ENCODE measurements at places on chromosomes 2 and 18.
A peak's percentile ranks its signal among the peaks of the same experiment; 100 is the strongest.

DNA sequence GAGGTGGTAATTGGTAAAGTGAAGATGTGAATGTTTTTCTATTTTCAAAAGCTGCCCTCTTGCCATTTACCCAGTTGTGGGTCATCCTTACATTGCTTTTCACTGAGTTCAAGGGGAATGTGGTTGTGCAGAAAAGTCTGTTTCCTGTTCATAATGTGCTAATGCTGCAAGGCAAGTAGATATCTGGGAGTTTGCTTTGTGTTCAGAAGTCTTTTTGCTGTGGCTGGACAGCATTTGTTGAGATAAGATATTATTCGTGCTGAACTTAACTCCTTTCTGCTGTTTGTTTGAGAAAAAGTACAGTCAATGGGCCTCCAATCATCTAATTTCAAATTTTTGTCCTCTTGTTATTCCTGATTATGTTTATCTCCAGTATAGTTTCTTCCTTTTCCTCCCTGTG, 263.2 kb downstream of the LTBP1 start:
- DNase-seq: no peak

- DNase-seq: no peak
Observed at GRCh38 chr18:777021-777420, 35.0 kb downstream of the YES1 start.

DNA sequence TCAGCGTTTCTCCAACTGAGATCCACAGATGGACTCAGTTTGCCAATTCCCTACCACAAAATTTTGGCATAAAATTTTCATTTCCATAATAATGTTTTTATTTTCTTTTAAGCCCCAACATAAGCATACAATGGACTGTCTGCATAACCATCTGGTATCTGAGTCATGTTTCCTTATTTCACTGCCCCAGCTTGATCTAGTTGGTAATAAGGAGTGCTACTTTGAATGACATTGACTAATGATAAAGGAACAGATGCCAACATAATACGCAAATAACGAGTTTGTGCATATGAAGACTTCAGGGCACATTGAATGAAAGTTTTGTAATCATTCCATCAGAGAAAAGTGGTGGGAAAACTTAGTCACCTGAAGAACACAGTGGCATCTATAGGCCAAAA, 8.8 kb upstream of the MBD2 start:
- DNase-seq: peak; percentile 25

- DNase-seq: peak; percentile 90
Observed at GRCh38 chr2:27032495-27033252, at the start of gene TMEM214. Gene TMEM214 (plus strand): TSS chr2:27032965. CDS start chr2:27033016, 51 bp downstream.

DNA sequence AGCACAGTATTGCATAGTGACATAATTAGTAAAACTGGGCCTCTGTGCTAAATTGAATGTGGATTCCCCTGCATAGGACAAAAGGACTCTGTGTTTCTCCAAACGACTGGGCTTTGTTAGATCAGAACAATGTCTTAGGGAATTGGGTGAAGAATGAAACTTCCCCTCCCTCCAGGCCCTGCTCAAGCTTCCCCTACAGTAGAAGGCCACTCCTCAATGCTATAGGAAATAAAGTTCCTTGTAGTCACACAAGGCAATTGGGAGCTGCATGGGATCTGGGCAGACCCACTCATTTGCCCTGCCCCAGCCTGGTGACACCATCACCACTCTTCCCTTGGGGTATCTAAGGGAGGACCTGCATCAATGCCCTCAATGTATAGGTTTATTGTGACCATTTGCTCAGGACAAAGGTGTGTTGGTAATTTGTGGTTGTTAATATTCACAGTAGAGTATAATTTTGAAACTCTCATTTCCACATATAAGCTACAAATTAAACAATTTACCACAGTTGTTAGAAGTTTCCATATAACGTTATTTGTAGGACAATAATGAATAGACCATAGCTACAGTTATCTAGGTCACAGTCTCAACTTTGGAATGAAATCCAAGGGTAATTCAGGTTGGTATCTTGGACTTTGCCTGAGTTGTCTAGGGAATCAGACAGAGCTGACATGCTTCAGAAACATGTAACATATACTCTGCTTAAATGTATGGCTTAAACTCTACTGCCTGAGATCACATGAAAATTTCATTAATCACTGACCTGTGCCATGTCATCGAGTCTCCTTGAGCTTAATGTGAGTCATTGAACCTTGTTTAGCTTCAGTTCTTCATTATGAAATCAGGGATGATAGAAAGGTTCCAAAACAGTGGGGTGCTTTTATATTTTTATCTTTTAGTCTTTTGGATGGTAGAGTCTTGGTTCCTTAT, 64.8 kb upstream of the DARS1 start:
- peak; percentile 34 for DNase-seq

DNA sequence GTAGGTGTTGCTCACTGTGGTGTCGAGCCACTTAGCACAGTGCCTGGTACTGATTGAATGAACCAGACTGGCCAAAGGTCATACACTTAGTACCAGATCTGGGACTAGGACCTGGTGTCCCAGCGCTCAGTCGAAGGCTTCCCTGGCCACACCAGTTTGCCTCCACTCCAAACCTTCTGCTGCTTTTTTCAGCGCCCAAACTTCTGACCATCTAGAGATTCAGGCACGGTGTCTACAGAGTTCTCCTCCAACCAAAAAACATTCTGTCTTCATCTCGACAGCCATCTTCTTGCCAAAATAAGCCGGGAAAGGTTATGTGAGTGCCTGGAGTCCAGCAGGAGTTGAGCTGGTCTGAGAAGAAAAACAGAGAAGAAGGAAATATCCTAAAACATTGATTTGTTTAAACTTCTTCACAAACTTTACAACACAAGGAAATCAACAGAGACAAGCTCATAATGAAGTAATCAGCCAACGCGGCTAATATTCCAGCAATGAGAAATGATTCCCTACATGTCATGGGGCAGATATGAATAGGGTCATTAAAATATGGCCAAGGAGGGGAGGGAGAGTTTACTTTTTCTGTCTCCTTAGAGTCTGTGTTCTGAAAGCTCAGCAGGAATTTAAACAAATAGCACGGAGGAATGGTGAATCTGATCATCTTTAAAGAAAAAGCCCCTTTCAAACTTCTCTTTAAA, 2.3 kb upstream of the GLI2 start:
- DNase-seq: no peak

GRCh38 chr2:193442293-193442692, 1247.6 kb upstream of the TMEFF2 start:
- DNase-seq: no peak

GRCh38 chr2:64656379-64656778, 2.7 kb upstream of the SERTAD2 start:
- no peak for DNase-seq

All from inflammatory macrophage treated with lipopolysaccharide for 1 hour (primary cell).